ENCODE measurements at places on chromosomes 1 and 21.

DNA sequence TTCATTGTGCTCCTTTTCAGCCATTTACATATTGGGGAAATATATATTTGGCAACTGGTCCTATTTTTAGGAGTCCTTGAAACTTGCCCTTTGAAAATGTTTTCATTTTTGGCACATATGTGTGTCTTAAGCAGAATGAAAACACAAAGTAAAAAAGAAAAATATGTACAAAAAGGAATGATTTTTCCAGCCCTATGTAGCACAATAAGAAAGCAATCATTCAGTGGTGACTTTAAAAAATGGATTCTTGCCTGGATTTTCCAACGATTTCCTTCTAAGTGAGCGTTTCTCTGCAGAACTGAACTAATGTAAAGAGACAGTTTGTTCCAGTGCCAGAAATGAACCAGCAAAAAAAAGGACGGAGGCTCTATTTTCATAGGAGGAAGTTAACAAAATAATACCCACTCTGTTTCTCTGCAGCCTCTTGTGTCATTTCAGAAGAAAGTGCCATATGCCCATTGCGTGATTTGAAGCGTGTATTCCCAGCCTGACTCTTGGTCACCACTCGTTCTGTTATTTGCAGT lies 340.1 kb downstream of the SETD4 start:
- no peak for DNase-seq

- DNase-seq: no peak
Observed at GRCh38 chr1:89201106-89201794, 2.5 kb upstream of the GBP4 start.

- DNase-seq: no peak
Observed at GRCh38 chr1:245277276-245277675, 122.5 kb downstream of the KIF26B start.

DNA sequence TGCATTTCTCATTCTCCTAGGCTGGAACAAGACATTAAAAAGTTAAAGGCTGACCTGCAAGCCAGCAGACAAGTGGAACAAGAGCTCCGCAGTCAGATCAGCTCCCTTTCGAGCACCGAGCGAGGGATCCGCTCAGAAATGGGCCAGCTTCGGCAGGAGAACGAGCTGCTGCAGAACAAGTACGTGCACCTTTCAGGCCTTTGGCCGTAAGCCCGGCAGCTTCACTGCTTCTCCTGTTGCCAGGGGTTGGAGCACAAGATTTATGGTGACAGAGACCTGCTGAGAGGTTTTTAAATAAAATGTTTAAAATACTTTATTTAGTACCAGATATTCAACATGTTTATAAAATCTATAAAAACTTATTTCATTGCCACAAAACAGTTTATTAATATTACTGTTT lies 53.4 kb downstream of the MACO1 start:
- DNase-seq: no peak

DNA sequence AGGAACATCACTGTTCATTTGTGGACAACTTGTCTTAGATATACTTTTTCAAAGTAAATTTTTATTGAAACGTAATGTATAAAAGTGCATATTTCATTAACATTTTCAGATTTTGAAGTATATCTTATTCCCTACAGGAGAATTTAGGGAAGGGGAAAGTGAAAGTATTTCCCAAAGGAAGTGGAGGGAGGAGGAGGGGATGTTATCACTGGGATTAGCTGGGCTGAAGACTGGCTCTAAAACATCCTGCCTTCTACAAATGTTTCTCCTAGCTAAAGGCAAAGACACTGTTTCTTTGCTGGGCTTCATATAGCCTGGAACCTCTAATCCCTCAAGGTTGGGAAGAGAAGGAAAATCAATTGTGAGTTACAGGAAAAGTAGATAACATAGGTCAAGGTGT lies 7.1 kb upstream of the ZNF697 start:
- DNase-seq: no peak

- no peak for DNase-seq
Observed at GRCh38 chr1:229323201-229323600, 19.6 kb downstream of the CCSAP start.

DNA sequence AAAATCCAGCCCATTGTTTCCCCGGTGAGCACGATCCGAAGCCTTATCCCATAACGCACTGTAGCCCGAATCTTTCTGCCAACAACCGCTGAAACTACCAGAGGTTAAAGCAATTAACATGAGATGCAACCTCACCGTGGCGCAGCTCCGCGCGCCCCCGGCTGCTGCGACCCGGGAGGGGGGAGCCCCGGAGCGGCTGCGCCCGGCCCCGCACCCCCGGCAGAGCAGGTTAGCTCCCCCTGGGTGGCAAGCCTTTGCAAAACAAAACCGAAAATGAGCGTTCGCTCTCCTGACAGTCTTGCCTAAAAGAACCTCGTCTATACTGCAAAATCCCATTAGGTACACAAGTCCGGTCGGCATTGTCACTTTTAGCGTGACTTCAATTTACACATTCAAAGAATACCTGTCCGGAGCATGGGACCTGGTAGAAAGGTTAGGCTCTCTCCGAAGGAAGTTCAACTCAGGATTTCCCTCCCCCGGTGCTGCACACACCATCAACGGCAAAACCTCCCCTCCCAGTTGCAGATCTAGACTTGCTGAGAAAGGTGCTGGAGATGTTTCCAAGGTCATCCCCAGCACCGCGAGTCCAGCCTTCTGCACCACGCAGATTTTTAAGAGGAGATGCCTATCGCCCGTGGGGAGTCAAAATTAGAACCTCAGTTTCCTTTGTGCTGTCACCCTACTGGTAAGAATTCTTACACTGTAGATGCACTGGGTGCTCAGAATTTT lies 107.5 kb downstream of the ZNF281 start:
- peak; percentile 21 for DNase-seq

GRCh38 chr1:215421744-215422143 lies 145.4 kb upstream of the KCTD3 start:
- DNase-seq: no peak

DNA sequence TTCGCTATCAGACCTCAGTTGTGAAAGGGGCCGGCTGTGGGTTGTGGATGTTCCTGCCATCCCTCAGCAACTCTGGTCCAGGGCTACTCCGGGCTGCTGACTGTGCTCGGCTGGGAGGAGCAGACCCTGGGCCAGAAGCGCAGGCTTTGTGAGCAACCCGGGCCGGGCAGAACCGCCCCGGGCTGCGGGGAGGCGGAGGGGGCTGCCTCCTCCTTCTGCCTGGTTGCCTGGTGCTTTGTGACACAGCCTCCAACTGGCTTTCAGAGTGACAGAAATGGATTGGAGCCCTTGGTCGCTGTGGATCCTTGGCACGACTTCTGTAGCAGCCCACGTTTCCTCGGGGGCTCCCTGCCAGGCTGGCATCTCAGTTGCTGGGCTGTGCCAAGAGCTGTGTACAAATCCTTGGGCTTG lies 10.0 kb downstream of the DRAXIN start:
- no peak for DNase-seq

DNA sequence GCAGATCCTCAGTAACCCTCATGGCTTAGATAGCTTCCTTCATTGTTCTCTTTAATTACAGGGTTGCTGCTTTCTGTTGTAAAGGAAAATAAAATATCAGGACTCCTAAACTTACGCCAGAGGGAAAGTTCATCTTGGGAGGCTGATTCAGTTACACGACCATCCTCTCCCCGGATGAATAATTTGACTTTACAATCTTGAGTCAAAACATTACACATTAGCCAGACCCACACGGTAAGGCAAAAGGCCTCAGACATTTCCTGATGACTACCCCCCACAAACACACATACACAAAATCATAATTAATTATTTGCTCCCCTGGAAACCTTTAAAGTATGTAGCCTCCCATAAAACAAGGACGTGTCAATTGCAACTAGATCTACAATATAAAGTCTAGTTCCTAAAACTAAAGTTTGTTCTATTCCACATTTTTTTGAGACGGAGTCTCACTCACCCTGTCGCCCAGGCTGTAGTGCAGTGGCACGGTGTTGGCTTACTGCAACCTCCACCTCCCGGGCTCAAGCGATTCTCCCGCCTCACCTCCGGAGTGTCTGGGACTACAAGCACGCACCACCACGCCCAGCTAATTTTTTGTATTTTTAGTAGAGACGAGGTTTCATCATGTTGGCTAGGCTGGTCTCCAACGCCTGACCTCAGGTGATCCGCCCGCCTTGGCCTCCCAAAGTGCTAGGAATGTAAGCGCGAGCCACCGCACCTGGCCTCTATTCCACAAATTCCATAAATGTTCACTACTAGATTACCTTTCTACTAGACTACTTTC lies 830 bp upstream of the PRDX1 start:
- DNase-seq: peak; percentile 66

GRCh38 chr1:151807766-151808165 lies 2.5 kb upstream of the LINGO4 start:
- no peak for DNase-seq

DNA sequence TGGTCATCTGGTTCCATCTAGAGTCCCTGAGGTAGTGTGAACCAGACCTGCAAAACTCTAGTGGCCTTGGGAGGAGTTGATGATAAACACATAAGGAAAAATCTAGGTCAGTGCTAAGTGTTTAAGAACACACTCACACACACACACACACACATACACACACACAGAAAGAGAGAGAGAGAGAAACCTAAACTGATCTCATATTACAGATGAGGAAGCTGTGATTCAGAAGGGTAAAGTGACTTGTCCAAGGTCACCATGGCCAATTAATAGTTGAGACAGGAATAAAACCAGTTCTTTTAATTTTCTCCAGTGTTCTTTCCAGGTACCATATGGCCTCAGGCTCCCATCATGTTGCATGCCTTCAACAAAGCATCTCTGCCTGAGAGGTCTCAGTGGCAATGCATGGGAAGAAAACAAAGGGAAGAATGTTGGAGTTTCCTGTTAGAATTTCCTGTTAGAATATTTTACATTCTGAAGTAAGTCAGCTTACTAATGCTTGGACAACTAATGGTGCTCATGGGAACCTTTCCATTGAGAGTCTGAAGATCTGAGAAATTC lies 77.3 kb upstream of the TSPAN2 start:
- peak; percentile 69 for DNase-seq

DNA sequence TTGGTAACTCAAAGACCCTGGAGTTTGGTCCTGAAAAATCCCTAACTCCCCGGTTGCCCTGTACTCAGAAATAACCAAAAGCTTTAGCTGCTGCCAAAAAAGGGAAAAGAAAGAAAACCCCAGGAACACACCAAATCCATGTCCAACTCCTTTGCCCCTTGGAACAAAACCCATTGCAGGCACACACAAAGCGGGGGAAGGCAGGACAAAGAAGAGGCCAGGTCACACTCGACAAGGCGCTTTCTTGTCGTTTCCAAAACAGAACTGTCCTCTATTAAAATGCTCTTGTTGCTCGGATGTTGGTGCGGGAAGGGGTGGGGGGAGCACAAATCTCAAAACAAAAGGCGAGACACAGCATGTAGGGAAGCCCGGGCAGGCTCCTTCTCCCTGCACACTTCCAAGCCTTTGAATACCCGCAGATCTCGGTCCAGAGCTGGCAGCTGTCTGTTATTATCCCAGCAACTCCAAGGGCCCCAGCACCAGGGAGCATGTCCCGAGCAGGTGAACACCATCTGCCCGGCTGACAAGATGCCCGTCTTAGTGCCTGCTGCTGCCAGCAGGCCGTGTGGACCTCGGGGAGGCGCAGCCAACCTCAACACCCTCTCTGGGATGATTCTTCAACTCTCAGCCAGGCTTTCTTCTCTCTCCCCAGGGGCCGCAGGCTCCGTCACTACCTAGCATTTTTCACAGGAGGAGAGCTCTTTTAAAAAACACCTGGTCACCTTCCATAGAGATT lies 96.4 kb downstream of the SSBP3 start:
- no peak for DNase-seq

DNA sequence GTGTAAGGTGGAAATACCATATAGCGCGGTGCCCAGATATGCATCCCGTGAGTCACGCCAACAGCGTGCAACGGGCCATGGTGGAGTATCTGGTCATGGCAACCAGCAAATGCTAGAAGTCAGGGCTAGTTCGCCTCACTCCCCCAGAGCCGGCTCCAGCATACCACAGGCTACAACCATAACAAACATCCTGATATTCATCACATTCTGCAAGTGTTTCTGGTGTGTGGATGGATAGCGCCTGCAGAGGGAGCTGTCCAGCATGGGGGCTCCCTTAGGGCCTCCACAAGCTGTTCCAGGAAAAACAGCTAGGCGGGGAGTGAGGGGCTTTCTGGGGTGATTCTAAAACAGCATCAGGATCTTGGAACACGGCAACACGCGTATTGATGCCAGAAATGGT lies 6.8 kb downstream of the C1orf198 start:
- no peak for DNase-seq

DNA sequence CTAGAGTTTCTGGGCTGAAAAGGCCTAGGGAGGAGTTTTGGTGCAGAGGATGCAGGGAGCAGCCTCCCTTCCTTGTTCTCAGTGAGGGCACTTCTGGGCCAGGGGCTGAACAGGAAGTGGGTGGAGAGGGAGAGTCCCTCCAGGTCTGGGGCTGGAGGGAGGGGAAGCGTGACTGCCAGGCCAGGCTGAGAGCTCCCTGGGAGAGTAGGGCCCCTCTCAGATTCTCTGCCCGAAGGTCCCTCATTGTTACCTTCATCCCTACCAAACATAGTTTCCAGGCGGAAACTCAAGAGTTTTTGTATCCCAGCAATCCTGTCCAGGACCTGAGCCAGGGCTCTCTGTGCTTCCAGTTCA lies 36.8 kb downstream of the CITED4 start:
- DNase-seq: no peak

DNA sequence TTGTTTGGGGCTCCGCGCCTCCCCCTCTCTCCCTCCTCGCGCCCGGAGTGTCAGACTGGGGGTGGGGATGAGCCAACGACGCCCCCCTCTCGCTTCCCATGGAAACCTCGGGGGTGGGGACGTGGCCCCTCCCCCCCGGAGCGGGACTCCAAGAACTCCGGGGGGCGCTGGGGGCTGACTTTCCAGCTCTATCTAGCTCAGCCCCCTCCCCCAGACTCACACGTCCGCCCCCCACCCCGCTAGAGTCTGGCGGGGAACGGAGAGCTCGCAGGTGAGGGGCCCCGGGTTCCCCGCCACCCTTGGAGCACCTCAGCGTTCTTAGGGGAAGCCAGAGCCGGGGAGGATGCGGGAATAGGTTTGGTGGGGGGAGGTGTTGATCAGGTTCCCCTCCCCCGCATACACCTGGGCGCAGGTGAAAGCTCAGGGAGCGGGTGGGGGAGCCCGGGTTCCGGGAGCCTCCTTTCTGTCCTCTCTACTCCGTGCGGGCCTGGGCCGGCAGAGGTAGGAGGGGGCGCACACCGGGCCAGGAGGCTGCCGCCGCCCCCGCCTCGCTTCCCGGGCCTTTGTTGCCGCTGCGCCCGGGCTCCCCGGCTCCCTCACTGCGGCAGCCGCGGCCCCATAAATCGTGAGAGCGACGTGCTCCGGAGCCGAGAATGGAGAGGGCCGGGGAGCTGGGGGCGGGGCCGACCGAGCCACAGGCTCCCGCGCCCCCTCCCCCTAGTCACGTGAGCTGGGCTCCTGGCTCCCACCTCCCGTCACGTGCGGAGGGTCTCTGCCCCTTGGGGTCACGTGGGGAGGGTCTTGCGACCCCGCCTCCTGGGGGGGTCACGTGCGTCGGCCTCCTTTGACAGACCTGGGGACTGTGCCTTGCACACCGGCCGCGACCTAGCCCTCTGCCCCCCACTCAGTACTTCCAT lies 1.9 kb downstream of the EFNA3 start:
- DNase-seq: no peak
